Vagina (tissue), 2 donors: ENCODE measurements at places on chromosomes 4 and X. TPM values are rescaled to one million over a fixed set of nuclear protein-coding genes. Genes with fewer than 3 reads are reported as not detected.

DNA sequence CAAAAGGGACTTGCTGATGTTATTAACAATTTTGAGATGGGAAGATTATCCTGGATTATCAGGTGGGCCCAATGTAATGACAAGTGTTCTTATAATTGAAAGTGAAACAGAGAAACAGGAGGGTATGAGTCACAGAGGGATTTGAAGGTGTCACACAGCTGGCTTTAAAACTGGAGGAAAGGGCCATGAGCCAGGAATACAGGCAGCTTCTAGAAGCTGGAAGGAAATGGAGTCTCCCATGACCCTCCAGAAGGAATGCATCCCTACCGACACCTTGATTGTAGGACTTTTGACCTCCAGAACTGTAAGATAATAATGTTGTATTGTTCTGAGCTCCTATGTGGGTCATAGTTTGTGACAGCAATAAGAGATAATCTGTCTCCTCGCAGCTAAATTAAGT is 98.0 kb upstream of the STIM2 start:
- no peak for DNase-seq

CXCR3 gene
- not detected for total RNA-seq

SLC16A2 gene
- 6.9 TPM for total RNA-seq

- DNase-seq: no peak
Measured at GRCh38 chr4:53371843-53372521, 5.5 kb upstream of the FIP1L1 start.

TENM3 gene
- total RNA-seq: 11.0 TPM

NKAP gene
- total RNA-seq: 6.4 TPM

- DNase-seq: no peak
Measured at GRCh38 chr4:93216646-93217045, 611.9 kb upstream of the ATOH1 start.

- DNase-seq: no peak
Measured at GRCh38 chr4:84967243-84967690, 777 bp upstream of the WDFY3 start.

PAGE2B gene
- not detected for total RNA-seq

GRCh38 chr4:144750348-144750747 is 104.4 kb downstream of the HHIP start:
- no peak for DNase-seq

GRCh38 chrX:65635822-65636221 is 31.6 kb upstream of the MSN start:
- no peak for DNase-seq

THAP9 gene
- total RNA-seq: 4.2 TPM
